ENCODE measurements at places on chromosomes 5 and 9. TPM values are rescaled to one million over a fixed set of nuclear protein-coding genes. Genes with fewer than 3 reads are reported as not detected.

GRCh38 chr5:87278590-87279100 lies 11.0 kb downstream of the RASA1 start:
- no peak for DNase-seq

The KIAA1191 gene
- 208 TPM for polyA plus RNA-seq

DNA sequence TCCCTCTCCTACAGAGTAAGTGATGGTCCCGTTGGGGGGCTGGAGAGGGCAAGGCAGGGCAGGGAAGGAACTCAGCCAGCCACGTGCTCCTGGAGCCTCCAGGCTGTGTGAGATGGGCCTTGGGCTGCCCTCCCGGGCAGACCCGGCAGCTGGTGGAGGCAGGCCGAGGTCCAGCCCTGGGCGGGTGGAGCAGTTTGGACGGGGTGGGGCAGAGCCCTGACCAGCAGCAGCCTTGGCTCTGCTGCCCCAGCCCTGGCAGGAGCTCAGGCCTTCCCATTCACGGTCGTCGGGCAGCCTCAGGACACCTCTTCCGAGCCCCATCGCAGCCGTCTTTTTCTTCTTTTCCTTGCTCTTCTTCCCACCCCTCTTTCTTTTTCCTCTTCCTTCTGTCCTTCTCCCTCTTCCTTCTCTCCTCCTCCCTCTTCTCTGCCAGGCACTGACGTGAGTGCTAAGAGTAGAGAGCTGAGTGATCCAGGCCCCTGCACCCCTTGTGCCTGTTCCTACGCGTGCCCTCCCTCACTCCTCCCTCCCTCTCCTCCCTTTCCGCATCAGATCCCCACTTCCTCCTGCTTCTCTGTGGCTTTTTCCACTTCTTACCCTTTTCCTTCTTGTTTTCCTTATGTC lies 42.8 kb downstream of the AMBP start:
- DNase-seq = no peak

DNA sequence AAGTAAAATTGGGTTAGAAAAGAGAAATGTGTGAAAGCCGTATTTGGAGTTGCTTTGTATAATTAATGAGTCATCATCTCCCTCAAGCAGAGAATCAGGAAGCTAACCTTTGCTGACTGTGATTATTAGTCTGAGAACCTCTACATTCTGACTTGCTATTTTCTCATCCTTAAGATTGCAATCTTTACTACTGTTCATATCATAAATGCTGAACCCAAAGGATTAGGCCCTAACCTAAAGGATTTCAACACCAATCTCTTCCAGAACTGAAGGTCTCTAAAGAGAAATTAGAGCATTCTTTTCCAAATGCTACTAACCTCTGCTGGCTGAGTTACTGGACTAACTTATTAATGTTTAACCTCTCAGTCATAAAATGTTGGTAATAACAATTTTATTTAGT lies 538.1 kb upstream of the MEF2C start:
- no peak for DNase-seq

DNA sequence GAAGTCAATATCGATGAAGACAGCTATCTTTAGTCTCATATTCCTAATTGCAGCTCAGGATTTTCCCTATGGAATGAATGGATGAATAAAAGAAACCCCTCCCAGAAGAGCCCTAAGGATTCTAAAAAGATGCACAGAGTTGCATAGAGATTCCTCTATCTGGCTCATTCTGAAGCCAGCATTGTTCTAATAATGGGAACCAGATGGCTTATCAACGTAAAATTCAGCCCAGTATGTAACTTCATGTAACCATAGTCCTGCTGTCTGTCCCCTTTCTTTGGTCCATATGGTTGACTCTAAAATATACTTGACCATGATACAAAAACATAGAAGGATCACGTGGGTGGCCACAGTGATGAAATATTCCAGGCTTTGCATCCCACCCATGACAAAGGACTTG lies 508.6 kb downstream of the RASEF start:
- DNase-seq = no peak

DNA sequence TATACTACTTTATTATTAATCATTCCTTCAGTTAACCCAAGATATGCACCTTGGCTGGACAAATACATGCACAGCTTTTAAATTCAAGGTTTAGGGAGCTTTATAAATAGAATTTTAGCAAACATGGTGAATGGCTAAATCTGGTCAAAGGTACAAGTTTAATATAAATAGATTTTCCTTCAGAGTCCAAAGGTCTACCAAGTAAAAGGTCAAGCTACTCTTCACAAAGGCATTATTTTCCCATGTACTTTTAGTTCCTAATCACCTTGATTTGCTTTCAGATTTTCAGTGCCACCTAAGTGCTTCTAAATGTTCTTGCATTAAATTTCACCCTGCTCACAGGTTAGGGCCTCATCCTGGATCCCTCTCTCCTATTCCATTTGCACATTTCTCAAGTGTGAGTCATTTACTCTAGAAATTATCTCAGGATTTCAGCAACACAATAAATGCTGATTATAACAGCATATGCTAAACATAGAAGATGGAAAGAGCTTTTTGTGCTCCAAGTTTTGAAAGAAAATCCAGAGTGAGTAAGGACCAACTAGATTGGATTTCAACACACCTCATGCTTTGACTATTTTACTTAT lies 459.4 kb upstream of the ITGA1 start:
- DNase-seq = no peak

DNA sequence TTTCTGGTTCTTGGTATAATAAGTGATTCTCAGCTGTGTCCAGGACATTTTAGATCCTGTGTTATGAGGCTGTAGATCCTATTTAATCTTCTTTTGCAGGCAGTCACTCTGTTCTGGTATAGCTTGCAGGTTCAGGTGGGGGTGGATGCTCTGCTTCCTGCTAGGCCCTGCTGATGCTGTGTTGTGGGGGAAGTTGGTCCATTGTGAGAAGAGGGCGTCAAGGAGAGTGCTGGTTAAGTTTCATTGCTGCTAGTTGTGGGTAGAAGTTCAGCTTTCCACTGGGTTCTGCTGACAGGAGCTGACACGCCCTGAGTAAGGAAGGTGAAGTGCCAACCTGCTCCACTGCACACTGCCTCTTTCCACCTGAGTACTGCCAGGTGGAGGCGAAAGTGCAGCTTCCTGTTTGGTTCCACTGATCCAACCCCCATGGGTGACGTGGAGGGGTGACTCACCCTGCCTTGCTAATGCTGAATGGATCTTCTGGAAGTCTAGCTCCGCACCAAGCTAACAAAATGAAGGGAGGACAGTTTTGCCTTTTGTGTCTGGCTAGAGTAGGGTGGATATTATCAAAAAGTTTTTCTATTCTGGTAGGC lies 16.3 kb downstream of the NMRK1 start:
- no peak for DNase-seq

- no peak for DNase-seq
Measured at GRCh38 chr5:118863345-118863744, 125.0 kb downstream of the DTWD2 start.

The JAK2 gene
- polyA plus RNA-seq = 4.5 TPM

The TMEM215 gene
- polyA plus RNA-seq = not detected

The GABRA1 gene
- polyA plus RNA-seq = not detected

The FOXD4L3 gene
- polyA plus RNA-seq = not detected

DNA sequence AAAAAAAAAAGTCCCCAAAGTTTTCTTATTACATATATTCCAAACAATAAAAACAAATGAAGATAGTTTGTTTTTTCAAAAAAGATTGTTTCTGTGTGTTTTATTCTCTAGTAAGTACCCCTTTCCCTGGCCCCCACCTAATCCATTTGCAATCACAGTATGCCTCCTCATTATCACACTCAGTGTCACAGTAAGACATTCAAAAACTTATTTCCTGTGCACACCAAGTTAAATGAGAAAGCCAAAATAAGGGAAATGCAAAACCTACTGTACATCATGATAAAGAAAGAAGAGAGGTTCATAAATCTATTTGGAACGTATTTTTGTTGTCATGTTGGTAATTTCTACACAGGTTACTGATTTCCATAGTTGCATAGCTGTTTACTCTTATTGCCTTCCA lies 62.3 kb downstream of the ST8SIA4 start:
- no peak for DNase-seq

GRCh38 chr9:76717176-76717575 lies 47.1 kb upstream of the PCA3 start:
- DNase-seq = no peak

DNA sequence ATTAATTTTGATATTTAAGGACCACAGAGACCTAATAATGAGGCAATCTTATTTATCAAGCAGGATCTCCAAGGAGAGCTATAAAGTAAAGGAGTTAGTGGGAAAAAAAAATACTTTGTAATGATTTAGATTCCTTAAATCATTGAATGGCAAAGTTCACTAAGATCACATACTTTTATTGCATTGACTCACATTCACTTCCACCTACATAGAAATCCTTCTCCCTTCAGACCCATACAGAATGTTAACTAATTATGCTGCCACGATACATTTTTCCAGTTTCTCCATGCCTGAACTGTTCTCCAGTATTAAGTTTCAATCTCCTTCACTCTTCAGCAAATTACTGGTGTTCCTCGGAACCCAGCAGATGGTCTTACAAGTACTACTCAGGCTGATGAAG lies 388.7 kb downstream of the EFNA5 start:
- DNase-seq = no peak

GRCh38 chr5:124701873-124702425 lies 44.5 kb downstream of the ZNF608 start:
- DNase-seq = no peak

- DNase-seq = no peak
Measured at GRCh38 chr5:147849226-147849625, 17.8 kb upstream of the SPINK1 start.

The CDX1 gene
- polyA plus RNA-seq = 0.39 TPM

The RICTOR gene
- 3.4 TPM for polyA plus RNA-seq

- DNase-seq = no peak
Measured at GRCh38 chr9:72540348-72540873, 19.0 kb downstream of the TMC1 start.

Measured in kidney (tissue), 22 donors.